NCI-H1694 (cell line): ENCODE measurements at places on chromosomes 6 and 20.
A peak's percentile ranks its signal among the peaks of the same experiment; 100 is the strongest.

- no peak for DNase-seq
These were observed 61.2 kb upstream of the HBS1L start for GRCh38 chr6:135115834-135116233.

- no peak for DNase-seq
These were observed 4.3 kb downstream of the BMP6 start for GRCh38 chr6:7730001-7730783.

GRCh38 chr6:11650711-11651110 lies 113.2 kb downstream of the TMEM170B start:
- DNase-seq = no peak

- DNase-seq = peak; percentile 58
These were observed 39.4 kb downstream of the KIAA1755 start for GRCh38 chr20:38221119-38221589.

GRCh38 chr6:36912586-36912985 lies 26.8 kb downstream of the C6orf89 start:
- DNase-seq = no peak

GRCh38 chr6:6509284-6509683 lies 79.2 kb upstream of the LY86 start:
- DNase-seq = no peak

DNA sequence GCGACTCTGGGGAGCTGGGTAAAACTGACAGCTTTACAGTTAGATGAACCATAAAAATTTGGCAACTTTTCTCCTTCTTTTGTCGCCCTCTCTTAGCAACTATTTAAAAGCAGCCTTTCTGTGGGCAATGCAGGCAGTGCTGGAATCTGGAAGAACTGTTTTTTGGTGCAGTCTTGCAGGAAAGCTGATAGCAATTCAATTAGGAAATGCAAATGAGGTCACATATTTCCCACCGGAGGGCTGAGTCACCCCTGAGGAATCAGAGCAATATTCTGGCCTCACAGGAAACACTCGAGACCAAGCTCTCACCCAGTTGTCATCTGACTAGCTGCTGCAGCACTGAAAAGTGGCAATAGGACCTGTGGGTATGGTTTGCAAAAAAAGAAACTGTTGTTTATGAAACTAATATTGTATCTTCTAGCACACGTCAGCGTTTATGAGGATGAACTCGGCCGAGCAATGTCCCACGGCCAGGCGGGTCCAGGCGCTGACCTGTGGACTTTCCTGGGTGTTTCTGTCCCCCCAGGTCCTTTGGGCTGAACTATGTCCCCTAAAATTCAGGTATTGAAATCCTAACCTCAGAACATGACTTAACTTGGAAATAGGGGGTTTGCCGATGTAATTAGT lies 312.3 kb downstream of the TAF4 start:
- DNase-seq = no peak

GRCh38 chr20:38209054-38209675 lies 44.1 kb upstream of the TGM2 start:
- DNase-seq = no peak

DNA sequence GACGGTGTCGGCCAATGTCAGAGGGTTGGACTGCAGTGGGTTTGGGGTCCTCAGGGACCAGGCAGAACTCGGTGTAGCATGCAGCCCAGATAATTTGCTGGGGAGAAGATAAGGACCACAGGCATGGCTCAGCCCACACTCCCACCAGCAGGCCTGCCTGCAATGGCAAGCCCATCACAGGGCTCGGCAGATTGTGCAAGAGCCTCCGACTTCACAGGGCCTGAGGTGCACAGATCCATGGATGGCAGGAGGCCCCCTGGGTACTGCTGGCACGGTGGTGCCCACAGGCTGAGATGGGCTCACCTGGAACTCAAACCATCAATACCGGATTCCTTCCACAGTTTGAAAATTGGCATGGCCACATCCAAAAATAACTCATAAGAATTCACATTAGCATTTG lies 180.3 kb downstream of the TTLL2 start:
- no peak for DNase-seq

DNA sequence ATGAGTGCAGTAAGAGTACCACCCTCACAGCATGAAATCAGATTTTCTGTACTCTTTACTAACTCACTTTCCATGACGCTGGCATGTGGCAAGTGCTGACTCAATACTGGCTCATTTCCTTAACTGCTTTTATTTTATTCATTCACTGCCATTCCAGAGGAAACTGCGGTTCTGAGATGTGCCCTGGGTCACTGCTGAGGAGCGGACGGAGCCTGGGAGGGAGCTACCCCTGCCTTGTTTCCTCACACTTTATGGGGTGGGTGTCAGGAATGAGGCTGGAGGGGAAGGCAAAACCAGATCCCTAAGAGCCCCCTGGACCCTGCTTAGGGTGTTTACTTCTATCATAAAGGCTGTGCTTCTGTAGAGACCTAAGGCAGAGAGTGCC lies 14.4 kb downstream of the NT5E start:
- DNase-seq = no peak

- DNase-seq = no peak
These were observed 1.9 kb downstream of the MKKS start for GRCh38 chr20:10432079-10432478.

DNA sequence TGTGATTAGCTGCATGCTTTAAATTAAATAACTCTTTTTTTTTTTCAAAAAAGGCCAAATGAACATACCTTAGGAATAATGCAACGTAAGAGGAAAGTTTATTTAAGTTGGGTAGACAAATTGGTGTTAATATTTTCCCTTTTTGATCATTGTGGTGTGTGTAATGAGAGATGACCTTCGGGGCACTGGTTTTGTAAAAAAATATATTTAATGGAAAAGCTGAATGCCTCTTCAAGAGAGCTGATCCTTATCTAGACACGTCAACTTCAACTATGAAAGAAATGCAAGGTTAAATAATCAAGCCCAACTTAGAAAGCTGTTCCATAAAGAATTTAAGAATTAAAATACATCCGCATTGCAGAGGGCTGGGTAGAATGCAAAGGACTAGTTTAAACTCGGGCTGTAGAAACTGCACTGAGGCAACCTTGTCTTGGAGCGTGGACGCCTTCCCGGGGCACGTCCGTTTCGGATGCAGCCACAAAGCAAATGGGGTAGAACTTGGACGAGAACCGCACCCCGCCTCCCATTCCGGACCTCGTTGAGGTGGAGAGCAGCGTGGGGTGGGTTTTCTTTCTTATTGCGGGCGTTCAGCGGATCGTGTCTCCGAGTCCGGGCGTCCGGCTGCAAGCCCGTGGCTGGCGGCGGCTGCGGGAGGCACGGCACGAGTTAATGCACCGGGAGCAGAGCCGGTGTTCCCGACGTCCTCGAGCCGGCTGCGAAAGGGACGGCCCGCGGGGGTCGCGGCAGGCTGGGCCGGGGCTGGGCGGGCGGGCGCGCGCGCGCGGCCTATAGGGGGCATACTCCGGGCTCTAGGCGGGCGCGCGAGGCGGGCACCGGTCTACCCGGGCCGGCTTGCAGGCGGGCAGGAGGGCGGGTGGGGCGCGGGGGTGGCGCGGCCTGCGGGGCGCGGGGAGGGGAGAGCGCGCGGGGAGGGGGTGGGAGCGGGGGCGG lies 1.9 kb downstream of the JARID2 start:
- DNase-seq = no peak

DNA sequence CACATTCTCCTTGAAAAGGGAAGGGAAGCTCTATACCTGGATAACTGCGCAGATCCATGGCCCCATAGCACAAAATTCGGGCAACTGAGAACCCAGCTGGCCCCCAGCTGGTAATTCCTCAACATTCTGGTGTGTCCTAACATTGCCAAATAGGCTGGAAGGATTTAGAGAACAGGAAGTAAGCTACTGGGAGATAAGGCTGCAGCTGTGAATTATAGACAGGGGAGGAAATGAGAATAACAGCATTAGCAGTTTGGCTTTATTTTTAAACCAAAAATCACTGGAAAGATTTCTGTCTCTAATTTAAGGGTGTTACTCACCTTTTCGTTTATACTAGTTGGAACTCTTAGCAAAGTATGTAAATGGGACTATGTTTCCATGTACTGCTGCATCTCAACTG lies 97.2 kb downstream of the TULP4 start:
- DNase-seq = no peak

DNA sequence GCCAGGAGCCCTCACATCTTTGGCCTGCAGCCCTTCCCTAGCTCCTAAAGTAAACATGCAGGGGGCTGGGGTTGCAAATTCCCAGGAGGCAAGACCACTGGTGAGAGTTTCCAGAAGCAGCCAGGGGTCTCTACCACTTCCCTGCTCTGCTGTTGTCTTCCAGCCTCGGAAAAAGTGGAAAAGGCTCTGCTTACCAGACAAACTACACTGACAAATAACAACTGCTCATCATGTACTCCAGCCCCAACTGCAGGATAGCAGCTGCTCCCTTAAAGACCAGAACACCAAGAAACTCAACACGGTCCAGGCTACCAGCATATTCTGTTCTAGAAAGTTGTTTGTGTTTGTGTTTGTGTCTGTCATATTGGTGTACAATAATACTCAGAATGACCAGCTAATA lies 187.5 kb upstream of the MARCKS start:
- no peak for DNase-seq

- no peak for DNase-seq
These were observed 11.5 kb downstream of the PSMG4 start for GRCh38 chr6:3270258-3270657.

GRCh38 chr20:10591946-10592521 lies 81.8 kb downstream of the JAG1 start:
- DNase-seq = no peak

- no peak for DNase-seq
These were observed 207.1 kb downstream of the NFATC2 start for GRCh38 chr20:51335329-51335841.

DNA sequence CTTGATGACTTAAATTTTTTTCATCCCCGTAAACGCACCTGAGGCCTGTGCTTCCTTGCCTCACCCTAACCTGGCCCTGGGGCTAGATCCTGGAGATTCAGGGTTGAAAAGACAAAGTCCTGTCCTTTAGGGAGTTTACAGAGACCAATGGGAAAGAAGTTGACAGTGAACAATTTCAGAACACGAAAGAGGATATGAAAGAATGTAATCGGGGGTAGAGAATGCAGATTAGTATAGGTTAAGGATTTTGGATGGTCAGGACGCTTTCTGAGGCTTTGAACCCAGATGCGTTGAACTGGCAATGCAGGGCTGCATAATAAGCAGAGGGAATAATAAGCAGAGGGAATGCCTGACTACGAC lies 1.7 kb upstream of the FBXO5 start:
- no peak for DNase-seq
